CMK (cell line): ENCODE measurements at places on chromosomes 12 and 14.
A peak's percentile ranks its signal among the peaks of the same experiment; 100 is the strongest.

- no peak for DNase-seq
Measured at GRCh38 chr14:37203423-37203822, 5.7 kb downstream of the MIPOL1 start.

- peak; percentile 17 for DNase-seq
Measured at GRCh38 chr12:111126331-111126730, 206.0 kb upstream of the MYL2 start.

GRCh38 chr12:28294300-28294699 is 104.0 kb downstream of the CCDC91 start:
- DNase-seq, result peak; percentile 2

GRCh38 chr12:122951979-122952892 is 14.0 kb downstream of the ABCB9 start:
- DNase-seq, result no peak

GRCh38 chr14:85907536-85907935 is 377.6 kb downstream of the FLRT2 start:
- no peak for DNase-seq

DNA sequence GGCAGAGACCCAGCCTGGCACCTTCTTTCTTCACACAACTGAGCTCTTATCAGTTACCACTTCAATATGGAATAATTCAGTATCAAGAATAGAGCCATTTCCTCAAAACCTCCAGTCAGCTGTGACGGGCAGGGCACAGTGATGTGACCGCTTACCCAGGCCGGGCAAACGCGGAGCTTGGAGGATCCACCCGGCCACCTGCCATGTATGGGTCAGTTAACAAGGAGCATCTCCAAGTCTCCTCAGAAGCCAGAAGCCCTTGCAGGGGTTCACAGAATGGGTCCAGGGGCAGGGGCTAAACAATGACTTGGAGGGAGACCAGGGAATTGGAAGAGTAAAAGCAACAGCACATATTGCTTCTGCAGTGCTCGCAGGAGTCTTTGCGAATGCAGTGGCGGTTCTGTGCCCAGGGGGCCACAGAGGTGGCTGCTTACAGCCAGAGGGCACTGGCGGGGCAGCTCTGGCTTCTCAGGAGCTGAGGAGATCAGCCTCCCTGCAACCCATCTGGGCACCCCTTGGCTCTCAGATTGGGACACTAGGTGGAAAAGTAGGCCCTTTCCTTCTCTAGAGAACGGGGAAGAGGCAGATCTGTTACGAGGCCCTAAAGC is 162.3 kb downstream of the CALM1 start:
- DNase-seq, result no peak
